ENCODE measurements at places on chromosomes 1 and 21.

GRCh38 chr1:148162363-148162762 is 10.3 kb upstream of the NBPF11 start:
- no peak for DNase-seq

DNA sequence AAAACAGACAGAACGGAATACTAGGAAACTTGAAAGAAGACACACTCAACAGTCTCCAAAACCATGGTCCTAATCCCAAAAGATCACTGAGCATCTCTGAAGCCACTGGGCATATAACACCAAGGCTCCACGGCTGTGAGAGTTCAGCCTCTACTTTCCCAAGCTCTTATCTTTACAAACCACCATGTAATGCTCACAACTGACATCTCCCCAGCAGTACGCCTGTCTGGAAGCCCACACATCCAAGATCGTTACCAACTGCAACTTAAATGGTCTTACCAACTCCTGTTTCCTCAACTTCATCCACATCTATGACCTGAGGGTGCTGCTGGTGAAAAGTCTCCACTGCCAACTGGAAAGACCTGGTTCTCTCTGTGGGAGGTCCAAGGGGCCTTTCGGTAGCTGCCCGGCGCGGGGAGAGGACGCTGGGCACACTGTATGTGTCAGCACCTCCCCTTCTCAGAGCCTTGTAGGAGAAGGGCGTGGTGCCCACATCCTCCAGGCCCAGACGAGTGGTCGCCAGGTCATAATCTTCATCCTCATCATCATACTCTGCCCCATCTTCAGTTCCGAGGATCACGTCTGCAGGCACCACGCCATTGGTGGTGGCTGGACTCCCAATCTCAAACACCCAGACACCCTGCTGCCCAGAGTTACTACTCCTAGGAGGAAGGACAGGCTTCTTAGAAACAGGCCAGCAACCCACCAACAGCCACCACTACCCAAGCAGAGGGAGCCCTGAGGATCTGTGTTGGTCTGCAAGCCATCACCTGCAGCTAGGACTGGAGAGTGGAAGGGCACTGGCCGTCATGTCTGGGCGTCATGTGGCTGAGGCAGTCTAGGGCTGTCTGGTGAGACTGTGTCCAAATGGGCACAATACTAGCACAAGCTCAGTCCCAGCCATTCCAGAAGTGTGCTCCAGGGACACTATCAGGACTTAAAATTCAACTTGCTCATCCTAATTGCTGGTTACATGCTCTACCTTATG is 23.0 kb downstream of the NID1 start:
- DNase-seq, result no peak

DNA sequence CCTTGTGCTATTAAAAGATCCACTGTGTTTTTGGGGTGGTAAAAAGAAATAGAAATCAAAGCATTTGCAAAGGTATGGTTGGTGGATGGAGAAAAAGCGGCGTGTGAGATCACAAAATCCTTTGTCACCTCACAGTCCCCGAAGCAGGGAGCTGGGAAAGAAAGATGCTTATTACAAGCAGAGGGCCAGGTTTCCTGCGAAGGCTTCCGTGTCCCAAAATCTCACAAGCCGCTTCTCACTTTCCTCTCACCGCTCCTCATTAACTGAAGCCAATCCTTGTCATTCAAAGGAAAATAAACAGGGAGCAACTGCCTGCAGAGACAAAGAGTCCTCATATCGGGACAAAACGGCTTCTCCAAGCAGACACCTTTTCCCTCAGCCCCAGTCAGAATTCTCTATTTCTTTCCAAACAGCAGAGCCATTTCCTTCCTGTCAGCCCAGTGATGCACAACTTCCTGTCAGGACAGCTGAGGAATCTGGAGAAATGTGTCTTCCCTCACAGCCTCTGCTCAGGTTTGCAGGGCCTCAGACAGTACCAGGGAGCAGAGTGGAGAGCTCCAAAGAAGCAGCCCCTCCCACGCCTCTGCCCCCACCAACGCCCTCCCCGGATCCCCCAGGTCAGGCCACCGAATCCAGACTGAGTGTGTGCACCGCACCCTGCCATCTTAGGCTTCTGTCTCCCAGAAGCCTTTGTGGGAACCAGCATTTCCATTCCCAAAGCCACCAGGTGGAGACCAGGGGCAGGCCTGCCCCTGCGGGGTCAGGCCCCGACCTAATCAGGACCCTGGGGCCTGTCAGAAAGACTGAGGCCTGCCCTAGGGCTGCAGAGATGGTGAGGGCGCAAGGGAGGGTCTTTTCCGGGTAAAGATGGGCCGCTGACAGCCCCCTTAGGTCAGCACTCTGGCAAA is 29.6 kb downstream of the KCNN3 start:
- peak; percentile 35 for DNase-seq

- no peak for DNase-seq
Measured at GRCh38 chr21:41369105-41369919, 7.5 kb downstream of the MX2 start.

- peak; percentile 90 for DNase-seq
Measured at GRCh38 chr1:36342426-36343185, 19.2 kb upstream of the EVA1B start.

GRCh38 chr1:67393240-67393639 is 37.0 kb downstream of the SERBP1 start:
- DNase-seq, result no peak
